ENCODE measurements at places on chromosomes 7 and 10. TPM values are rescaled to one million over a fixed set of nuclear protein-coding genes. Genes with fewer than 3 reads are reported as not detected.

Gene OTUD1
- total RNA-seq, result 4.9 TPM

Gene IFIT2
- total RNA-seq, result 2.2 TPM

GRCh38 chr7:66296557-66296956 lies 91.4 kb downstream of the TPST1 start:
- DNase-seq, result no peak

- DNase-seq, result no peak
Measured at GRCh38 chr7:55249332-55249731, 115.8 kb upstream of the LANCL2 start.

- DNase-seq, result no peak
Measured at GRCh38 chr10:58175990-58176900, 91.4 kb downstream of the IPMK start.

- no peak for DNase-seq
Measured at GRCh38 chr10:76353237-76353851, 921.9 kb downstream of the LRMDA start.

GRCh38 chr7:27185013-27185853 lies at the start of gene HOXA11:
Gene HOXA11 (minus strand): TSS chr7:27185232. CDS start chr7:27185144, 88 bp downstream.
- no peak for DNase-seq

- DNase-seq, result peak; percentile 96
Measured at GRCh38 chr10:93445097-93445960, 36.8 kb downstream of the MYOF start.

Data from pulmonary artery endothelial cell (primary cell).